ENCODE measurements at places on chromosomes 6 and 20. TPM values are rescaled to one million over a fixed set of nuclear protein-coding genes. Genes with fewer than 3 reads are reported as not detected.
A peak's percentile ranks its signal among the peaks of the same experiment; 100 is the strongest.

- DNase-seq = no peak
These were observed 36.3 kb downstream of the SLC52A3 start for GRCh38 chr20:731891-732560.

GRCh38 chr6:32982702-32983492 is 14.5 kb downstream of the BRD2 start:
- DNase-seq = no peak

- DNase-seq = no peak
These were observed 8.5 kb upstream of the PACSIN1 start for GRCh38 chr6:34457382-34457741.

- DNase-seq = peak; percentile 3
These were observed 1375.6 kb downstream of the EPHA7 start for GRCh38 chr6:92043777-92044176.

- DNase-seq = no peak
These were observed 6.0 kb upstream of the PTCHD4 start for GRCh38 chr6:48116699-48117645.

GRCh38 chr6:128860782-128861181 is 22.2 kb upstream of the LAMA2 start:
- DNase-seq = no peak

- DNase-seq = no peak
These were observed 364.7 kb upstream of the DEFB115 start for GRCh38 chr20:30892541-30893345.

GRCh38 chr6:137210903-137211302 is 8.3 kb downstream of the IFNGR1 start:
- no peak for DNase-seq

GRCh38 chr6:15502446-15503345 is 160.1 kb downstream of the DTNBP1 start:
- no peak for DNase-seq

- no peak for DNase-seq
These were observed 5.6 kb upstream of the BTBD3 start for GRCh38 chr20:11912013-11912658.

DNA sequence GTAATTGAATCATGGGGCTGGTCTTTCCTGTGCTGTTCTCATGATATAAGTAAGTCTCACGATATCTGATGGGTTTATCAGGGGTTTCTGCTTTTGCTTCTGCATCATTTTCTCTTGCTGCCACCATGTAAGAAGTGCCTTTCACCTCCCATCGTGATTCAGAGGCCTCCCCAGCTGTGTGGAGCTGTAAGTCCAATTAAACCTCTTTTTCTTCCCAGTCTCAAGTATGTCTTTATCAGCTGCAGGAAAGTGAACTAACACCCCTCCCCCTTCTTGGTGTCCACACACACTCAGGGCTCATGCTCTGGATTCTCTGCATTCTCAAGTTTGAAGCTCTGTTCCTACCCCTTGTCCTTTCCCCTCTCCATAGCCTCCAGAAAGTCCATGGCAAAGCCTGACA is 107.1 kb downstream of the THBS2 start:
- DNase-seq = no peak

- DNase-seq = peak; percentile 69
These were observed 261.5 kb downstream of the EYA4 start for GRCh38 chr6:133502441-133503335.

GRCh38 chr6:112338166-112338709 is 8.9 kb upstream of the RFPL4B start:
- no peak for DNase-seq

DNA sequence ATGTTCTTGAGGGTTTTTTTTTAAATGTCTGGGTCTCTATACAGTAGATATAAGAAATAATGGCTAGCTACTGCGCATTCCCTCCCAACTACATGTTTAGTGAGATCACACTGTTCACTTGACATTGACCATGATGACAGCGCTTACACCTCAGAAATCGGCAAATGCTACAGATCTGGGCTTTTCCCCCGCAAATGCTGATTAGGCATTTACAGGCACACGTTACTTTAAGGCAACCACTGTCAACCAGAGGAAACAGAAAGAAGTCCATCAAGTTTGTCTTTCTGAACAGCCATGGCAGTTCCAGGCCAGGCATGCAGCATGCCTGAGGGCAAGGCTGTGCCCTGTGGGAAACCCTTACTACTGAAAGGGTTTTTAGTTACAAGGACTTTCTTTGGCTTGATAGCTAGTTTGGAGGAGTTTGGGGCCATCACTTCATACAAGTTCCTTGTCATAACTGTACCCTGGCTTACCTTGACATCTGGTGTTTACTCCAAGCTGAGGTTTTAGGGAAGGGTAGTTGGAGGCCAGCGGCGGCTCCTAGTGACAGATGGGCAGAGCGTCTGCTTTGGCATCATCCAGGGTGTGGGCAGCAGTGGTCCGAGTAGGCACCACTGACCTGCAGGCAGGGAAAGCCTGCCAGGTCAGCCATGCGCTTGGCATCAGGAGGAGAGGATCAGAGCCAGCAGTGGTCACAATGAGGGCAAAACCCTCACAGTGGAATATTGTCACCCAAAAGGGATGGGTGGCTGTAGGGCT is 43.0 kb downstream of the CFAP61 start:
- no peak for DNase-seq

GRCh38 chr6:22059126-22059525 is 237.7 kb downstream of the PRL start:
- peak; percentile 48 for DNase-seq

- DNase-seq = no peak
These were observed 894.7 kb downstream of the C6orf118 start for GRCh38 chr6:164414695-164415094.

- no peak for DNase-seq
These were observed 14.2 kb upstream of the CALHM5 start for GRCh38 chr6:116497113-116497676.

GRCh38 chr6:102623201-102623600 is 1229.7 kb downstream of the GRIK2 start:
- DNase-seq = no peak

- DNase-seq = no peak
These were observed 7.8 kb upstream of the MRPS18A start for GRCh38 chr6:43695215-43695966.

- DNase-seq = no peak
These were observed 28.7 kb downstream of the LAMA4 start for GRCh38 chr6:112225691-112226090.

The IL20RA gene
- polyA plus RNA-seq = 27.2 TPM

The TPD52L1 gene
- 45.3 TPM for polyA plus RNA-seq

The SLC35A1 gene
- polyA plus RNA-seq = 23.8 TPM

The MICB gene
- 1.1 TPM for polyA plus RNA-seq

The ZSCAN12 gene
- polyA plus RNA-seq = 6.8 TPM

The GGTLC1 gene
- polyA plus RNA-seq = not detected

The CAP2 gene
- 199 TPM for polyA plus RNA-seq

Data from muscle of back (tissue), 13 donors.